Adipocyte (in vitro differentiated cells): ENCODE measurements at places on chromosomes 3 and 15.
A peak's percentile ranks its signal among the peaks of the same experiment; 100 is the strongest.

DNA sequence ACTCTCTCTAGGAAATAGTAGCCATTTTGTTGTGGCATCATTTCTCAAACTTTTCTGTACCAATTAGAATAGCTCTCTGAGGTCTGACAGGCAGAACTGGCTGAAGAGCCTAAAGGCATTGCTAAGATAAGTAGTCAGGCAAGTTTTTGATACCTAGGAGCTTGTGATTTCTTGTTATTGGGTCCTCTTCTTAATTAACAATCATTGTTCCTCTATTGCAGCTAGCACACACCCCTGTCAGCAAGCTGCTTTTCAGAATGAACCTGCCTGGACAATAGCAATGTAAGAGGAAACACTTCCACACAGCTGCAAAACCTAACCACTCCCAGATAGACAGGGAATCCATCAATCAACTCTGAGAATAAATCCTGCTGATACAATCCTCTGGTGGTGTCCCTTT lies 403.9 kb upstream of the TBL1XR1 start:
- DNase-seq = no peak

- DNase-seq = peak; percentile 50
Observed at GRCh38 chr3:77323626-77324025, 283.7 kb downstream of the ROBO2 start.

DNA sequence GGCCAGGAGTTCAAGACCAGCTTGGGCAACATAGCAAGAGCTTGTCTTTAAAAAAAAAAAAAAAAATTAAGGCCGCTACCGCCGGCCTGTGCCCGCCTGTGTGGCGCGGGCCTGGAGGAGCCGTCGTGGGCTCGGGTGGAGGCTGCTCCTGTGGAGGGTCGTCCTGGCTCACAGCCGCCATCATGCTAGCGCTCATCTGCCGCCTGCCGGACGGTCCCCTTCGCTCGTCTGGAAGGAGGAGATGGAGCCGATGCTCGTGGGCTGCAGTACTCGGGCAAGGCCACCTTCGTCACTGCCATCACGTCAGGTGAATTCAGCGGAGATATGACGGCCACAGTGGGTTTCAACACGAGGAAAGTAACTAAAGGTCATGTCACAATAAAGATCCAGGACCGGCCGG lies 37.4 kb downstream of the TFRC start:
- DNase-seq = no peak

DNA sequence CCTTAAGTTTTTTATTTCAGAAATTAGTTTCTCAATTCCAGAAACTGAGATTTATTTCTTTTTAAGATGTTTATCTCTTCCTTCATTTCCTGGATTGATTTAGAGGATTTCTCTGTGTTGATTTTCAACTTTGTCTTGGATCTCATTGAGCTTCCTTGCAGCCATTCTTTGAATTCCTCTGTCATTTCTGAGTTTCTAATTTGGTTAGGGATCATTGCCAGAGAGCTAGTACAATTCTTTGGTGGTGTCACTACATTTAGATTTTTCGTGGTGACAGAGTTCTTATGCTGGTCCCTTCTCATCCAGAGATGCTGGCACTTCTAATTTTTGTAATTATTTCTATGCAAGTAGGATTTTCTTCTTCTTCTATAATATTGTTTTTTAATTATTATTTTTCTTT lies 691.1 kb upstream of the NAALADL2 start:
- peak; percentile 8 for DNase-seq

GRCh38 chr15:90818251-90819210 lies 49.9 kb upstream of the FURIN start:
- no peak for DNase-seq

DNA sequence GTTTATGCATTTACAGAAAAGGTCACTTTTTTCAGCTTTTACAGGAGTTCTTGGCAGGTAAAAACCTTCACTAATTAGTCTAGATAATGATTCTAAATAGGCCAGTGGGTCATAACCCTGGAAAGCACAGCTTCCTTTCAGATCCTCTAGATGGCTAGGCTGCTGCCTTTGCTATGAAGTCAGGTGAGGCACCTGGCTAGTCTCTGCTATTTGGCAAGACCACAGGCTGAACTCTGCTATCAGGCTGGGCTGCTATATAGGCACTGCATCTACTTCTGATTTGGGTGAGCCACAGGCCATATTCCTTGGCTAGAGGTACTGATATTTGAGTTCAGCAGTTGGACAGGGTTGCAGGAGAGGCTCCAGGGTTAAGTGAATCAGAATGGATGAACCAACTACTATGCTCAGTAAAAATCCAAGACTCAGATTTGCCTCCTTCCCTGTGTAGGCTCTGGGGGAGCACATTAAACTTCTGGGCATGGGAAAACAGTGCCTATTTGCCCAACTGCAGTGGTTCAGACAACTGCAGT lies 665.7 kb upstream of the TBL1XR1 start:
- no peak for DNase-seq

- DNase-seq = no peak
Observed at GRCh38 chr3:169780742-169781141, 7.5 kb downstream of the MYNN start.

DNA sequence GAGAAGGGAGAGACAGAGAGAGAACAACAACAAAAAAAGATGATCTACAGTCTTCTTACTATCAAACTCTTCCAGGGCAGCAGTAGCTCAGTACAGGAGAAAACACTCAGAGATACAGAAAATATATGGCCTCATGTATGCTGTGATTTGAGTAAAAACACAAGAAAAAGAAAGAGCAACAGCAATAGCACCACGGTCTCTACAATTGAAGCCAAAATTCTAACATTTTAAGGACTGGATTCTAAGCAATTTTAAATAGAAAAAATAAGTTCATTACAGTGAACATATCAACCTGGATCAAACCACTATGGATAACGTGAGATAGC lies 43.5 kb upstream of the ALCAM start:
- no peak for DNase-seq

DNA sequence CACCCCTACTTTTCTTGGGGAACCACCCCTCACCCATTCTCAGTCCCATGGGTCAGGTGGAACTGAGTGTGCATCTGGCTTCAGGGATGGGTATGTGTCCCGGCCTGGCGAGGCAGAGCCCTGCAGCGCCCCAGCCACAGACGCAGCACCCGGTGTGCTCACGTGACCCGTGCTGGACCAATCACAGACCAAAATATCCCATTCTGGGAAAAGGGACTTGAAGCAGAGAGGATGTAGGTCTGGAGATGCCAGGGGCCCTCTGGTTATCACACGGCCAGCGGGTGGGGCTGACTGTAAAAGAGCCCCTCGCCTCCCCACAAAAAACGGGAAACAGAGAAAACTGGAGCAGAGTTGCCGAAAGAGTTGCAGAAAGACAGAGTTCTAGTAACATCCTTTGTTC lies 138.0 kb upstream of the RAD18 start:
- DNase-seq = no peak

- no peak for DNase-seq
Observed at GRCh38 chr3:10771486-10772270, 44.4 kb upstream of the SLC6A11 start.

DNA sequence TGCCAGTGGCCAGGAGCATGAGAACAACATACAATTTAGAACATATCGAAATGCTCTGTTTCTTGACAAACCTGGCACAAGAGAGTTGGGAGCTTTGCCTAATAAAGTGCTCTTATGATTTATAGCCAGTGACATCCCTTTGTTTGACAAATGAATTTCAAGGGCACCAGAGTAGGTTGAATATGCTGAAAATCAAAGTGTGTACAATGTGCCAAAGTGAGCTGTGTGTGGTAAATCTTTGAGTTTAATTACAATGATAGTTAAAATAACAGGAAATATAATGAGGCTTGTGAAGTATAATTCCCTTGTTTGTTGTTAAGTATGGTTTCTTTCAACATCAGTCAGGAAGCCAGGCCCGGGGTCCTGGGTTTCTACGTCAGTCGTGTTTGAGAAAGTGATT lies 211.9 kb downstream of the EBLN2 start:
- DNase-seq = no peak

DNA sequence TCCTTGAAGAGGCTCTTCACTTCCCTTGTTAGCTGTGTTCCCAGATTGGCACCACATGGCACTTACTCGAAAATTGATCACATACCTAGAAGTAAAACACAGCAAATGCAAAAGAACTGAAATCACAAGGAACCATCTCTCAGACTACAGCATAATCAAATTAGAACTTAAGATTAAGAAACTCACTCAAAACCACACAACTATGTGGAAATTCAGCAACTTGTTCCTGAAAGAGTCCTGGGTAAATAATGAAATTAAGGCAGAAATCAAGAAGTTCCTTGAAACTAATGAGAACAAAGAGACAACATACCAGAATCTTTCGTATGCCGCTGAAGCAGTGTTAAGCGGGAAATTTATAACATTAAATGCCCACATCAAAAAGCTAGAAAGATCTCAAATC lies 566.3 kb upstream of the TGFBR2 start:
- DNase-seq = no peak

- no peak for DNase-seq
Observed at GRCh38 chr3:107739227-107739626, 216.5 kb downstream of the BBX start.

DNA sequence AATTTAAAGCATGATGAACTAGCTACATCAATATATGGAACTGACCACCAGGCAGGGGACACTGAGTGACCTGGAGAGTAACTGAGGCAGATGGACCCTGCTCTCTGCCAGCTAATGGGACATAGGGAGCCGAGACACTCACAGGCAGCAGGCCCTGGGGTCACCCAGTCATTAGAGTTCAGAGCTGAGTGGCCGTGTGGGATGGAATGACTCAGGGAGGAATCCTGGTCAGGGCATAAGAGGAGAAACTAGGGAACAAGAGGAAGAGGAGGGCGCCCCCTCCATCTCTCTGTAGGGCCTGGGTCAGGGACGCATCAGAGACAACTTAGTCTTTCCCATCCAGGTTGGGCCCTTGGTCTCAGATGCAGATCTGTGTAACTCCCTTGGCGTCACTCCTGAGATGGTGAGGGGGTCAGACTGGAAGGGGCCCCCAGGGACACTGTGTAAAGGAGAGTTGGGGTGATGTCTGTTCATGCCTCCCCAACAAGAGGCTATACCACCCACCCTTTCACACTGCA lies 39.8 kb downstream of the CCDC12 start:
- DNase-seq = no peak

- no peak for DNase-seq
Observed at GRCh38 chr15:25780479-25781255, 82.5 kb downstream of the ATP10A start.

DNA sequence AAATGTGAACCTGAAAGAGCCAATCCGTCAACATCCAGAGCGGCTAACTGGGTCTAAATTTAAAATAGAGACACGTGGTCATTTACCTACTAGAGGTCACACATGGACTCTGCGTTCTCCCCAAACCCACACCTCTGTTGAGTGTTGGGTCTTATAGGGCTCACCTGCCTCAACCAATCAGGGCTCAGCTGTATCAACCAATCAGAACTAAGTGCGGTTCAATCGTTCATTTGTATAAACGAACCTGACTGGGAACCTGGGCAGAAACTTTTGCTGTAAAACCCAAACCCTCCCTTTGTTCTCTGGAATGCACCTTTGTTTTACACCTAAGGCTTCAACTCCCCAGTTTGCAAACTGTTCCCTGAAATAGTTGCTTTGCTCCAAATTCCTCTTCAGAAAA lies 8.9 kb downstream of the DNAAF4 start:
- DNase-seq = no peak

DNA sequence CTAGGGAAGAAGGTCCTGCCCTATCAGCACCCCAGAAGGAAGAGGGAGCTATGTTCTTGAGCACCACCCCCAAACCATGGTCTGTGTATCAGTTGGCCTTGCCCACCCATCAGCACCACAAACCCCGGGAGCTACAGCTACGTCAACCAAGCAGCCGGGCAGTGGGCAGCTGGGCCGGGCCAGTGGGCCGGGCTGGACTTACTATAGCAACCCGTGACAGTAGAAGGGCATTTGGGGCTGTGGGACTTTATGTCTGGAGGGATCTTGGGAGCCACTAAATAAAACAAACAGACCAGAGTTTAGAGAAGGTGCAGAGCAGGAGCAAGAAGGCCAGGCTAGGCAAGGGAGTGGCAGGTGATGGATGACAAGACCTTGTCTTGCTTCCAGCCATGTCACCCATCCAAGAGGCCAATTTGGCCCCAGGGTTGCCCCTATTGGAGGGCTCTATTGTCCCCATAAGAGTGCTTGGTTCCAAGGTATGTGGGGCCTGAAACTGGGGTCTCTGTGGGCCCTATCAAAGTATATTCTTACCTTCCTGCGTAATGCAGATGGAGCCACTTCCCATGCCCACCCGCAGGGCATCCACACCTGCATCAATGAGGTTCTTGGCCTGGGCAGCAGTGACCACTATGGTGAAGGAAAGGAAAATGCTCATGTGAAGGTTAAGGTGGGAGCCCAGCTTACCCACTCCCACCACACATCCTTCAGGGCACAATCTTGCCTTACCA lies 3.2 kb downstream of the IMPDH2 start:
- no peak for DNase-seq

GRCh38 chr3:71330505-71330904 lies 253.0 kb downstream of the FOXP1 start:
- no peak for DNase-seq

GRCh38 chr3:132326251-132326650 lies 9.0 kb downstream of the ACP3 start:
- DNase-seq = no peak

- peak; percentile 84 for DNase-seq
Observed at GRCh38 chr15:43225201-43225949, 4.6 kb upstream of the EPB42 start.

DNA sequence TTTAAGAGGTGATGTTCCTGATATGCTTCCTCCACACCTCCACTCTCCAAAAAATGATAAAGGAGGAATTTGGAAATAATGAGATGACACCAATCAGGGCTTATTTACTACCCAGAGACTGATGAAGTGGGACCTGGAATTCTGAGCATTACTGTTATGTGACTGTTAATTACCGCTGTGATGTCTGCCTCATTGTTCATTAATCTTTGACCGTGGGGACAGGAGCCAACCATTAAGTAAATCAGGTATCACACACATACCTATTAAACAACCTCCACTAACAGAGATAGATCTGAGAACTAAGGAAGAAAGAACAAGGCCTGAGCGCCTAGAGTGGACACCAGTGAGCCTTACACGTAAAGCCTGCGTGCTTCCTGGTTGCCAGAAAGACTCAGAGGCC lies 37.7 kb downstream of the ABHD5 start:
- DNase-seq = no peak

DNA sequence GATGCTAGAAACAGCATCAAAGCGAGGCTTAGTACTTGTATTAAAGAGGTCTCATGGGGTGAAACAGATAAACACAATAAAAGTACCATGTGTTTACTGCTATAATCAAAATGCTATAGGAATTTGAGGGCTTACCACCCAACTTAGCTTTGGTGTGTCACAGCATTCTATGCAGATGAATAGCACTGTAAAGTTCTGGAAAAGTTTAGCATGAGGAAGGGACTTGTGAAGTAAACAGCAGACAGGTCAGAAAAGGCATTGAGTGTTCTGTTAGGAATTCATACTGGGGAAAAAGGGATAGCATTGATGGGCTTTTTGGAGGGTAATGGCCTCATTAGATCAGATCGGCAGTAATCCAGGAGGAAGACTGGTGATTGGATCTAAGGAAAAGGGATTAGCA lies 505.3 kb downstream of the NLGN1 start:
- peak; percentile 21 for DNase-seq
